C1 segment of cervical spinal cord (tissue), 14 donors: ENCODE measurements at places on chromosomes 13 and 19.

DNA sequence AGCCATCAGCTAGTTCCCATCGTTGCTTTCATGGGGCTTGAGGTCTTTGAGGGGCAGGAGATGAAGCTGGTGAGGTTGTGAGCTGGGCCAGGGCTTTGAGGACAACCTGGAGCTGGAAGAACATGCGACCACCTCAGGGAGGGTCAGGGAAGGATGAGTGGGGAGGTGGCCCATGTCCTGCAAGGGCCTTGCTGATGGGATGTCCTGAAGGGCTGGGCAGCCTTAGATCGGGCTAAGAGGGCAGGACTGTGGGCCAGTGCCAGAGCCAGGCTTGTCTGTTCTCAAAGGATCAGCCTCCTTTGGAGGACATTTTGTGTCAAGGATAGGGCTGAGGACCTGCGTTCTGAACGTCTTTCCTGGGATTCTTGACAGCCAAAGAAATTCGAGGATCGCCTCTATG, 10.5 kb downstream of the CYTH2 start:
- no peak for DNase-seq

GRCh38 chr13:83065108-83065507, 817.2 kb downstream of the SLITRK1 start:
- no peak for DNase-seq

DNA sequence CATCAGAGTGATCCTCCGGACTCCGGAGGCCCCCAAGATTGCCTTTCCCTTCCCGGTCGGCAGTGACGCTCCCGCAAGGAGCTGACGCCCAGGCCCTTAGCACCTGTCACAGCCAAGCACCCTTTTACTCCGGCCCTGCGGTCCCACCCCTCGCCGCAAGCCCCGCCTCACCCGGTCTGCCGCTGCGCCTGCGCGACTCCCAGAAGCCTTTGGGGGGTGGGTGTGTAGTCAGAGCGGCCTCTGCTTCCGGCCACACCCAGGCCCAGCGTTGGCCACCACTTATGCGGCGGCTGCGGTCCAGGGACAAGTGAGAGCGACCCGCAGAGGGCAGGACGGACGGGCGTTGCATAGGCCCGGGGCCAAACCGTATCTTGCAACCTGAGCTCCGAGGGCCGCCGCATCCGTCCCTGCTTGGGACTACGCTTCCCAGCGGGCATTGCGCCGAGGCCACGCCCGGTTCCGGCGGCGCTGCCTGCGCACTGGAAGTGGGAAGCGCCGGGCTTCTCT, 441 bp upstream of the ZFP28 start:
- DNase-seq = peak; percentile 47

GRCh38 chr19:44697670-44698034, 1.3 kb upstream of the CEACAM16 start:
- no peak for DNase-seq

DNA sequence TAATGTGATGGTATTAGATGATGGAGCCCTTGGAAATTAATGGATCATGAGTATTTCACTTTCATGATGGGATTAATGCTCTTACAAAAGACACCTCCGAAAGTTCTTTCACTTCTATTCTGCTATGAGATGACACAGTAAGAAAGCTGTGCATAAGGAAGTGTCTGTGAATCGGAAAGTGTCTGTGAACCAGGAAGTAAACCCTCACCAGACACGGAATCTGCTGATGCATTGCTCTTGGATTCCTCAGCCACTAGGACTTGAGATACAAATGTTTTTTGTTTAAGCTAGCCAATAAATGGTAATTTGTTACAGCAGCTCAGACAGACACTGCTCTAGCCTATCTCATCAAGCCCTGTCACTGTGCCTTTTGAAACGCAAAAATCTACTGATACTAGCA, 440.4 kb upstream of the PRR20A start:
- no peak for DNase-seq

DNA sequence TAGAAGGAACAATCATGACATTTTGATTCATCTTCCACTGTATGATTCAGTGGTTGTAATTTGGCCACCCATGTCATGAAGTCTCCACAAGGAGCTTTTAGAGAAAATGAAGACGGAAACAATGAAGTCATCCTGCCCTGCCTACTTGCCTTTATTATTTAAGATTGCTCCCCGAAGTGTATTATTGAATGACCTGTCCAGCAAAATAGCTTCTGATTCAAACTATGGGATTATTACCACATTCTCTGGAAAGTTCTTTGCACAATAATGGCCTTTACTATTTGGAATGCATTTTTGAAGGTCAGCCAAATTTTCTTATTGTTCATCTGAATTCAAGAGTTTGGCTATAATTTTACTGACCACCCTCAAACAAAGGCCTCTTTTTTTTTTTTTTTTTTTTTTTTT, 77.8 kb upstream of the RFC3 start:
- DNase-seq = no peak

DNA sequence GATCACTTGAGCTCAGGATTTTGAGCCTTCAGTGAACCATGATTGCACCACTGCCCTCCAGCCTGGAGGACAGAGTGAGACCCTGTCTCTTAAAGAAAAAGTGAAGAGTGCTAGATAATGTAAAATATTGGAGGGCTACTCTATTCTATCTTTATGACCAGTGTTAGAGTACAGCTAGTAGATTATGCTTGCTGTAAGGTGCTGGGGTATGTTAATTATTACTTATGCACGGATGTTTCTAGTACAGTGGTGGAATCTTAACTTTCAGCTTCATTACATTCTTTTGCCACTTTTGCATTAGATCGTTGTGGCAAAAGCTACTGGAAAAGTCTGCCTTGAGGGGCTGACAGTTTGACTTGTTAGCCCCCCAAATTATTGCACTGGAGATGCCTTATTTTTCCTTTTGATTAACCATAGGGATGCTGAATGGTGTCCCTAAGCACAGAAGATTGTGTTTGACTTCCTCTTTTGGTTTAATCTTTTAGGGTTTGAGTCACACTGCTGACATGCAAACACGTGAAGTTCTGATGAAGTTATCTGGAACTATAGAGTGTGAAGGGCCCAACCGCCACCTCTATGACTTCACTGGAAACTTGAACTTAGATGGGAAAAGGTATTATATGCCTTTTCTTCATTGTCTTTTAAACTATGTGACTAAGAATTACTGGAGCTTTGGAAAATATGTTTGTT, 169.8 kb downstream of the ATP8A2 start:
- DNase-seq = no peak
